IgD-negative memory B cell (primary cell): ENCODE measurements at places on chromosomes 1 and 21. TPM values are rescaled to one million over a fixed set of nuclear protein-coding genes. Genes with fewer than 3 reads are reported as not detected.

The KIF26B gene
- 0.29 TPM for polyA plus RNA-seq

The LORICRIN gene
- polyA plus RNA-seq, result not detected

The PLA2G2C gene
- polyA plus RNA-seq, result not detected

The UAP1 gene
- 28.4 TPM for polyA plus RNA-seq
